ENCODE measurements at places on chromosomes 6 and 20.
A peak's percentile ranks its signal among the peaks of the same experiment; 100 is the strongest.

- DNase-seq = no peak
Observed at GRCh38 chr20:34045294-34045693, 51.6 kb downstream of the RALY start.

- no peak for DNase-seq
Observed at GRCh38 chr6:95768539-95768938, 191.2 kb downstream of the MANEA start.

DNA sequence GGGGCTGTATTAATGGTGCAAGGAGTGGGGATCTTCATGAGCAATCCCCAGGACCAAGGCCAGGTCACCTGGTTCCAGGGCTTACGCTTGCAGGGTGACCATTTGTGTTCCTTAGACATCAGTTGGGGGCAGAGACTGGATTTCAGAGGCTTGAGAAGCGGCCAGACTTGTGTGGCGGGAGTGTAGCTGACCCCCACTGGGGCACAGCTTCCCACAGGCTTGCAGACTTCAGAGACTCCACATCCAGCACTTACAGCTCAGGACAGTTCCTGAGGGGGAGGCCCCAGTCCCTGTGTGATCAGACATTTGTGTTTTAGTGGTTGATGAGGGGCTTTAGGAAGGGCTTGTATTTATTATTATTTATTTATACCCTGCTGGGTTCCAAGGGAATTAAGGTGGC lies 15.3 kb downstream of the TJAP1 start:
- no peak for DNase-seq

- DNase-seq = no peak
Observed at GRCh38 chr20:1450926-1451491, 15.6 kb downstream of the NSFL1C start.

- no peak for DNase-seq
Observed at GRCh38 chr6:125358898-125359297, 57.1 kb upstream of the HDDC2 start.

GRCh38 chr6:45789238-45789637 lies 226.4 kb downstream of the CLIC5 start:
- no peak for DNase-seq

DNA sequence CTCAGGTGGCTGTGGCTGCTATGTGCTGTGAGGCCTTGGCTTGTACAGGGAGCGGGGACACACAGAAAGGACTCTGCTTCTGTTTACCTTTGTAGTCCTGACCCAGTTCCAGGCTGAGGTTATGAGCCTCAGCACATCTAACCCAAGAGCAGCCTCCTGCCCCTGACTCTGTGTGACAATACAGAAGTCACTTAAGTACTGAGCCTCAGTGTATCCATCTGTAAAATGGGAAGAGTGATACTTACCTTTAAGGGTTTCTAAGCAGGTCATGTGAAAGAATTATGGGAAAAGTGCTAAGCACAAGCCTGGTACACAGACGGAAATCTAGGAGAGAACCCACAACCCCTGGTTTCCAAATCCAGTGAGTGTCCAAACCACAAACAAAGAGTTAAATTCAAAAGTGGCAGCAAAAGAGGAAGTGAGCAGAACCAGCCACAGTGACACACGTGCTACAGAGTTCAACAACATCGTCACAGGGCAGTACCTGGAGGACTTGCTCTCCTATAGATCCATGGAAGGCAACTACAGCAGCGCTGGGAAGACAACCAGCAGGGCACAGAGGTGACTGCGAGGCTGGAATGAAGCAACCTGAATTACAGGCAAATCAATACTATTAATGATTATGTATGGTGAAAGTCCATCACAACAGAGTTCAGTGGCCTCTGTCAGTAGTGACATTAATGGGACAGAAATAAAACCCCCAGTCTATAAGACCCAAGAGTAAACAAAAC lies 12.5 kb downstream of the TRIM26 start:
- DNase-seq = peak; percentile 69

DNA sequence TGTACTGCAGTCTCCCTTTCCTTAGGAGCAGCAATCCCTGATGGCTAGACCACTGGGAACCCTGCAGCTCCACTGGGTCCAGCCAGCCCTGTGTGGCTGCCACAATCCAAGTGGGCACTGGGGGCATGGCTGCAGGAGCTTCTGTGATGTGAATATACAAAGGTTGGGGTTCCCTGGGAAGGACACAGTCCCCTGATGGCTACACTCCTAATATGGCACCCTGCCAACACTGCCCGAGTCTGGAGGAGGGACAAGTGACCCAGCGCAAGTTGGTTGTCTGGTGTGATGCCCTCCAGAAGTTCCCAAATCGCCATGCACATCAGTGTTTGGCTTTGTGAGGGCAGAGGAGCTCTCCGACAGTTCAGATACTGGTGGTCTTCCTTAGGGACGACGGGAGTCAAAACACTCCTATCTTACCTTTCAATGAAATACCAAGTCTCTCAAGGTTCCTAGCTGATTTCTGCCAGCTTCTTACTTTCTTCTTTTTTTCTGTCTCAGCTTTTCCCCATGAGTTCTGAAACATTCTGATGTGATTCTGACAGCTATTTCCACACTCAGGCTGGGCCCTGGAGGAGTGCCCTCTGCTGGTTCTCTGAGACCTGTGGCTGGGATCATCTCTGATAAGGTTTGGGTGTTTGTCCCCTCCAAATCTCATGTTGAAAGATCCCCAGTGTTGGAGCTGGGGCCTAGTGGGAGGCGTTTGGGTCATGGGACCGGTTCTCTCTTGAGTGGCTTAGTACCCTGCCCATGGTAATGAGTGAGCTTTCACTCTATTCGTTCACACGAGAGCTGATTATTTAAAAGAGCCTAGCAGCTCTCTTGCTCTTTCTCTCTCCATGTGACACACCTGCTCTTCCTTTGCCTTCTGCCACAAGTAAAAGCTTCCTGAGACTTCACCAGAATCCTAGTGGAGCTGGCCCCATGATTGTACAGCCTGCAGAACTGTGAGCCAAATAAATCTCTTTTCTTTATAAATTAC lies 15.5 kb upstream of the ZFP57 start:
- peak; percentile 52 for DNase-seq

GRCh38 chr20:46275091-46275490 lies 33.2 kb downstream of the CDH22 start:
- DNase-seq = no peak

DNA sequence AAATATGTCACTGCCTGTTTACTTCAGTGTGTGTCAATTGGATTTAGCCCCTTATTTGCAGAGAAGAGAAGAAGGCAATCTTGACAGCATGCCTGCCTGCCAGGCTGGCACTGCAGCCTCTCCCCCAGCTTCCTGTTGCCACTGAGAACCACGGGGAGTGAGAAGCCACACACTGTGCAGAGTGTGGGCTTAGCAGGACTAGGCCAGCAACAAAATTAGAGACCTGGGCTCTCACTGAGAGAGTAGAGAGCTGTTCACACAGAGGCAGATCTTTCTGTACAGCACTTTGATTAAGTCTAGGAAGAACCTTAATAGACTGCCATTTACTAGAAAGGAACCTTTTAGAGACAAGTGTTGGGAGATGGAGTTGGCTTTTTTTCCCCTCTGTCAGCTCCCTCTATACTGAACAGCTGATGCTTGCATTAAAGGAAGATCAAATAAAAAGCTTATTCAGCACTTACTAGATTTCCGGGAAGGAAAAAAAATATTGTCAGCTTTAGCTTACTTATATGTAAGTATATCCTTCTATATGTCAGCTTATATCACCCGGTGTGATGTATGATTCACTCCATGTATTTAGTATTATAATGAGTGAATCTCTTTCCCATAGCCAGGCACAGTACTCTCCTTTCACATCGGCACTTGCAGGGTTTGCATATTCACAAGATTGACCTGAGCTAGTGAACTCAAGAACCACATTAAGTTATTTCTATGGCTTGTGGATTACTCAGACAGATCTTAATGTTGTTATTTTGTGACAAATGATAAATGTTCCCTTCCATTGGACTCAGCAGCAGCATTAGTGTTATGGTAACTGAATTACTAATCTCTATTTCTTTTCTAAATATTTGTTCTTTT lies 851.0 kb upstream of the EPHA7 start:
- no peak for DNase-seq

GRCh38 chr6:163943607-163944385 lies 529.3 kb downstream of the QKI start:
- no peak for DNase-seq

DNA sequence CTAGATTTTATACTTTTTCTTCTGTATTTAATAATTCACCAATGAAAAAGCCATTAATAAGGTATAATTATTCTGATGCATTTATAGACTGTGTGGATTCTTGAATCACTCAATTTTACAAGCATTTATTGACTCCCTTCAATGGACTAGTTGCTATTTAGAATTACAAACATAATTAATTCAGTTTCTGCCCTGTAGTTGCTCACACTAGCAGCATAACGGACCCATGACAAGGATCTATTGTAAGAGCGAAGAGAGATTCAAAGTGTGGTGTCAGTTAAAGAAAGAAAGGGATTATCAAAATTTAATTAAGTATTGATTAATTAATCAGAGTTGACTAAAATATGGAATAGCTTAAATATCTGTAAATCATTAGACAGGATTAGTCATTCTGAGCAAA lies 602.6 kb upstream of the PTCHD4 start:
- DNase-seq = no peak

GRCh38 chr20:62822788-62823651 lies 6.2 kb downstream of the COL9A3 start:
- DNase-seq = peak; percentile 82

DNA sequence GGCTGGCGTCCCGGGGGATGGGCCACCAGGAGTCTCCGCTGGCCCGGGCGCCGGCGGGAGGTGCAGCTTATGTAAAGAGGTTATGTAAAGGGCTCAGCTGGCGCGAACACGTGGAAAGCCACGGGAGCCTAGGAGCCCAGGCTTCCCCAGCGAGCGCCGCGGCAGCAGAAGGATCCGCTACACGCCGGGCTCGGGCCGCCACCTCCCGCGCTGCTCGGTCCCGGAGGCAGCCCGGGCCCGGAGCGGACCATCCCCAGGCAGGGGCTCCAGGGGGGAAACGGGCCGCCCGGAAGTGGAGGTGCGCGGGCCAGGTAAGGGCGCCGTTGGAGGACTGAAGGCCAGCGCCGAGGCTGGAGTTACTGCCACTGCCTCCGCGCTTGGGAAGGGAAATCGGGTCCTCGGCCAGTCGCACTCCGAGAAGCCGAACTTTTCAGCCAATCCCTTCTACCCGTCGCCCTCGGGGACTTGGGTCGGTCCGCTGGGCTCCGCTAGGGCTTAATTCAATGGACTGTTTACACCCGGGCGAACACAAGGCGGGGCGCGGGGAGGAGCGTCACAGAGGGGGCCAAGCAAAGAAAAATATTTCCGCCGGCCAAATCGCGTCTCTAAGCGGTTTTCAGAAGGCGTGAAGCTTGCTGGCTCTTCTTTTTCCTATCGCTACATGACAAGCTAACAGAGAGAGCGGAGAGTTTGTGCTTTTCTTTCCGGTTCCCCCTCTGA lies 398 bp downstream of the STK35 start:
- peak; percentile 92 for DNase-seq

- no peak for DNase-seq
Observed at GRCh38 chr6:114449659-114450058, 106.8 kb upstream of the HS3ST5 start.

- no peak for DNase-seq
Observed at GRCh38 chr6:90347411-90347851, 50.8 kb upstream of the BACH2 start.

DNA sequence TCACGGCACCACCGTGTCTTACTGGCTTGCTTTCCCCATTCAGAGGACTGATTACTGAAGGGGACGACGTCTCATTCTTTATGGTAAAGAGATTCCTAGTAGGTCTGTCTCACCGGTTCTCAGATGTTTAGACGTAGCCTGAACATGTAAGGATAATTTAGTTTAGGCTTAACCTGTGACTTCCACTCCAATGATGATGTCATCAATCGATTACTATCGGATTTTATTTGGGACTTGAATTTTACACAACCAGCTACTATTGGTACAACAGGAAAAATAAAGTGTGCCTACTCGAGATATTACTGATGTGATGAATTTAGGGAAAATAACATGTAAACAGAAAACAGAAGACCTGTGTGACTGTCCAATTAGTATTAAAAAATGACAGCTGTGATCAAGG lies 4.5 kb upstream of the SSR1 start:
- DNase-seq = no peak

DNA sequence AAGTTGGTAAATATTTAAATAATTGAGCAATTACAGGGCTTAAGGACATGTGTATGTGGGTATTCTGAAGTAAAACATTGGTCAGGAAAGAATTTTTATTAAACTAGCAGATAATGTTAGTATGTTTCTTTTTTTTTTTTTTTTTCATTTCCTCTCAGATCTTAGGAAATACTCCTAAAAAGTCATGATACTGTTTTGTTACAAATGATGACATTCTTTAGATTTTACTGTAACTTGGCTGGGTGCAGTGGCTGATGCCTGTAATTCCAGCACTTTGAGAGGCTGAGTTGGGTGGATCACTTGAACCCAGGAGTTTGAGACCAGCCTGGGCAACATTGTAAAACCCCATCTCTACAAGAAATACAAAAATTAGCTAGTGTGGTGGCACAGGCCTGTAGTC lies 41.5 kb downstream of the CDC40 start:
- no peak for DNase-seq

DNA sequence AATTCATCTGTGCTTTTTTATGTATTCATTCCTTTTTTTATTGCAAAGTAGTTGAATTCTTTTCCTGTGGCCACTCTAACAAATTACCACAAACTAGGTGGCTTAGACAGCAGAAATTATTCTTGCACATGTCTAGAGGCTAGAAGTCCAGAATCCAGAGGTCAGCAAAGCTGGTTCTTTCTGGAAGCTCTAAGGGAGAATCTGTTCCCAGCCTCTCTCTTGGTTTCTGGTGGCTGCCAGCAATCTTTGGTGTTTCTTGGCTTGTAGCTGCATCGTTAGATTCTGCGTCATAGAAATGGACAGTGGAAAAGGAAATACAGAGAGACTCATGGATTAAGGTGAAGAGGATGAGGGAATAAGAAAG lies 39.3 kb downstream of the GSTA2 start:
- DNase-seq = no peak

DNA sequence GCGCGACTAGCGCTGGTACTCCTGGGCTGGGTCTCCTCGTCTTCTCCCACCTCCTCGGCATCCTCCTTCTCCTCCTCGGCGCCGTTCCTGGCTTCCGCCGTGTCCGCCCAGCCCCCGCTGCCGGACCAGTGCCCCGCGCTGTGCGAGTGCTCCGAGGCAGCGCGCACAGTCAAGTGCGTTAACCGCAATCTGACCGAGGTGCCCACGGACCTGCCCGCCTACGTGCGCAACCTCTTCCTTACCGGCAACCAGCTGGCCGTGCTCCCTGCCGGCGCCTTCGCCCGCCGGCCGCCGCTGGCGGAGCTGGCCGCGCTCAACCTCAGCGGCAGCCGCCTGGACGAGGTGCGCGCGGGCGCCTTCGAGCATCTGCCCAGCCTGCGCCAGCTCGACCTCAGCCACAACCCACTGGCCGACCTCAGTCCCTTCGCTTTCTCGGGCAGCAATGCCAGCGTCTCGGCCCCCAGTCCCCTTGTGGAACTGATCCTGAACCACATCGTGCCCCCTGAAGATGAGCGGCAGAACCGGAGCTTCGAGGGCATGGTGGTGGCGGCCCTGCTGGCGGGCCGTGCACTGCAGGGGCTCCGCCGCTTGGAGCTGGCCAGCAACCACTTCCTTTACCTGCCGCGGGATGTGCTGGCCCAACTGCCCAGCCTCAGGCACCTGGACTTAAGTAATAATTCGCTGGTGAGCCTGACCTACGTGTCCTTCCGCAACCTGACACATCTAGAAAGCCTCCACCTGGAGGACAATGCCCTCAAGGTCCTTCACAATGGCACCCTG lies 1.6 kb downstream of the TPBG start:
- peak; percentile 20 for DNase-seq

- peak; percentile 58 for DNase-seq
Observed at GRCh38 chr20:20837574-20838021, 125.2 kb upstream of the RALGAPA2 start.
